ENCODE measurements at places on chromosomes 11 and 22.

GRCh38 chr22:44485494-44485893 lies 12.5 kb downstream of the RTL6 start:
- no peak for DNase-seq

DNA sequence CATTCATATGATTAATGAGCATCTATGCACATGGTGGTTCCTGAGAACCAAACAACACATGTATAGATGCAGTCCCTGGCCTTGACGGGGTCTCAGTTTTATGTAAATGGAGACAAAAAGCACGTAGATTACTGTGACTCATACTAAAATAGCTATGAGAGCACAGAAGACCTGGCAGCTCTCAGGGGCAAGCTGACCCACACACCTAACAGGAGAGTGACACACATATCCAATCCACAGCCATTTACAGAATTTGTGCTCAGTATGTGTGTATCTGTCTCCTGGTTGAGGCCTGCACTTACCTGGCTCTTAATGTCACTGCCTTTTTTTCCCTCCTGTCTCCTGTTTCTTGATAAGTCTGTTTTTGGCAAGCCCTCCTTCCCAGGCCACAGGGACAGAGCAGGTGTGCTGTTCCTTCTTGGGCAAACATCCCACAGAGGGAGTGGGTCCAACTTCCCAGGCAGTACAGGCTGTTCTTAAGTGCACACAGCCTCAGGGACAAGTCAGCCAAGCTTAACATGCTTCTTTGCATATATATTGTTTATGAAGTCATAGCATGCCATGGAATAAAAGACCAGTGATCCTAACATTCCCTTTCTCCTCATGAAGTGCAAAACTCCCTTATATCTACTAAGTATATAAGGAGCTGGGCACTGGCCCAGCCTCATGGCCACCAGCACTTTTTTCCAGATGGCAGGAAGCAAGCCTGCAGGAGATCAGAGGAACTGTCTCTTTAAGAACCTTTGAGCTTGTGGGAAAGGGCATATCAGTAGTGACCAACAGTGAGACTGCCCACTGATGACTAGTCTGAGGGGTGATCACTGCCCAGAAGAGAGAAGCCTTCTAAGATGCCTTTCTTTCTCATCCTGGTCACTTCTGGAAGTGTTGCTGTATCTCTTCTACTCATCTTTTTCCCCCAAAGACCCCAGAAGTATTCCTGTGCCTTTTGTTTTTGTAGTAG lies 124.7 kb upstream of the CCDC90B start:
- no peak for DNase-seq

GRCh38 chr11:132231656-132232347 lies 861.4 kb downstream of the NTM start:
- no peak for DNase-seq

- no peak for DNase-seq
Observed at GRCh38 chr11:629237-629583, 2.2 kb upstream of the SCT start.

GRCh38 chr11:102900346-102900745 lies 25.6 kb upstream of the MMP12 start:
- no peak for DNase-seq
